Esophagus muscularis mucosa (tissue), 4 donors: ENCODE measurements at places on chromosomes 7 and 10. TPM values are rescaled to one million over a fixed set of nuclear protein-coding genes. Genes with fewer than 3 reads are reported as not detected.

The TEX36 gene
- total RNA-seq: not detected

- no peak overlapping the region for H3K27ac ChIP-seq
- H3K27me3 ChIP-seq: no peaks in the 10 kb centered on the region
- no peaks in the 10 kb centered on the region for H3K36me3 ChIP-seq
- no peak overlapping the region for H3K4me3 ChIP-seq
- no peak for DNase-seq
- H3K4me1 ChIP-seq: no peaks in the 10 kb centered on the region
Observed at GRCh38 chr7:121525155-121525819, 129.2 kb upstream of the FAM3C start.

DNA sequence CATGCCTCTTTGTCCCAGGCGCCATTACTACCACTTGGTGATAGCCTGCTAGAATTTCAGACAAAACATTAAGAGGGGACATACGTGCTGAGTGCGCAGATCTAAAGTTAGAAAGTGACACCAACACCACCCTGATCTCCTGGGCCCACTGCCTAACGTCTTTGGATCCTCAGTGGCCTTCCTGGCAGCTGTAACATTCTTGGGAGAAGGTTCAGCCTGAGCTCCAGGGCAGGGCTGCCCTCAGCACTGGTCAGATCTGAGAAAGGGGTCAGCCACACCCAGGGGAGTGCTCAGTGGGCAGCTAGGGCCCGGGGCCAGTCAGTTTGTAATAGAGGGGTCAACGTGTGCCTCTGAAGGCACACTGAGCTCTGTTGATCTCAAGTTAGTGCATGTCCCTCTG lies 48.4 kb downstream of the ZCCHC24 start:
- H3K4me1 ChIP-seq: peaks cover 20% of the 10 kb centered on the region
- no peaks in the 10 kb centered on the region for H3K27me3 ChIP-seq
- H3K36me3 ChIP-seq: peaks cover 24% of the 10 kb centered on the region
- no peak overlapping the region for H3K4me3 ChIP-seq
- no peak for DNase-seq

GRCh38 chr10:118047157-118047719 lies 497 bp upstream of the RAB11FIP2 start:
- DNase-seq: no peak
- H3K36me3 ChIP-seq: no peaks in the 10 kb centered on the region
- H3K27ac ChIP-seq: peak overlapping the region; percentile 93
- peaks cover 43% of the 10 kb centered on the region for H3K4me1 ChIP-seq

GRCh38 chr10:132011445-132011844 lies 29.7 kb upstream of the BNIP3 start:
- peaks cover 4% of the 10 kb centered on the region for H3K27me3 ChIP-seq
- no peak overlapping the region for H3K4me3 ChIP-seq
- no peak for DNase-seq
- H3K36me3 ChIP-seq: no peaks in the 10 kb centered on the region
- H3K27ac ChIP-seq: no peak overlapping the region
